ENCODE measurements at places on chromosomes 16 and 17. TPM values are rescaled to one million over a fixed set of nuclear protein-coding genes. Genes with fewer than 3 reads are reported as not detected.

The SLC6A2 gene
- 0.45 TPM for total RNA-seq

The KRTAP9-6 gene
- not detected for total RNA-seq

The SCGB1C2 gene
- not detected for total RNA-seq

The OR3A3 gene
- not detected for total RNA-seq

The STX1B gene
- 0.84 TPM for total RNA-seq

The MYH11 gene
- 2,053 TPM for total RNA-seq

The HSD3B7 gene
- 13.6 TPM for total RNA-seq

The ZNHIT3 gene
- total RNA-seq: 21.8 TPM

The SPATA32 gene
- not detected for total RNA-seq

The SRRM2 gene
- total RNA-seq: 552 TPM

The RDM1 gene
- not detected for total RNA-seq

The SLFN12L gene
- total RNA-seq: 6.3 TPM

The KIF18B gene
- total RNA-seq: 0.16 TPM

The TAT gene
- total RNA-seq: not detected

The CSH2 gene
- total RNA-seq: not detected

The ENPP7 gene
- total RNA-seq: not detected

The ABCA10 gene
- 6.3 TPM for total RNA-seq

The SOX9 gene
- 3.8 TPM for total RNA-seq

The CSH1 gene
- total RNA-seq: not detected

The KRT39 gene
- total RNA-seq: not detected

The LPCAT2 gene
- total RNA-seq: 17.6 TPM

The TXNDC11 gene
- total RNA-seq: 39.7 TPM

The WNT9B gene
- 0.57 TPM for total RNA-seq

The CDH3 gene
- 0.97 TPM for total RNA-seq

The NATD1 gene
- 13.4 TPM for total RNA-seq

The LRRC75A gene
- 2.4 TPM for total RNA-seq

The SPNS3 gene
- total RNA-seq: 1.2 TPM

The GPRC5C gene
- 43.6 TPM for total RNA-seq

The CA5A gene
- not detected for total RNA-seq

The PAM16 gene
- total RNA-seq: 23.6 TPM

The DBF4B gene
- total RNA-seq: 5.8 TPM

The CFAP97D1 gene
- not detected for total RNA-seq

The PYCARD gene
- total RNA-seq: 13.3 TPM

The PIK3R6 gene
- total RNA-seq: 3.5 TPM

The EPN3 gene
- total RNA-seq: not detected

The CTF1 gene
- 6.2 TPM for total RNA-seq

The SYNRG gene
- total RNA-seq: 29.8 TPM

The SLC5A11 gene
- not detected for total RNA-seq

The ZNF469 gene
- total RNA-seq: 5.2 TPM

The TPSD1 gene
- total RNA-seq: not detected

The NPIPB4 gene
- total RNA-seq: 240 TPM

The GJD3 gene
- 2.2 TPM for total RNA-seq

The KRT14 gene
- 0.30 TPM for total RNA-seq

The B4GALNT2 gene
- 0.13 TPM for total RNA-seq

The KRTAP2-1 gene
- not detected for total RNA-seq

The USP22 gene
- total RNA-seq: 131 TPM

The KRTAP4-5 gene
- not detected for total RNA-seq

The PPY gene
- total RNA-seq: not detected

The HBA1 gene
- total RNA-seq: 1,337 TPM

The ASIC2 gene
- total RNA-seq: 0.18 TPM

The APOBR gene
- 3.1 TPM for total RNA-seq

The KRT40 gene
- total RNA-seq: not detected

The SLC2A4 gene
- total RNA-seq: 3.9 TPM

The SCARF1 gene
- total RNA-seq: 31.6 TPM

The SPN gene
- total RNA-seq: 2.5 TPM

The CLEC19A gene
- not detected for total RNA-seq

The TPSAB1 gene
- total RNA-seq: 12.2 TPM

The KRTAP9-8 gene
- not detected for total RNA-seq

The ATP2C2 gene
- total RNA-seq: not detected
